ENCODE measurements at places on chromosomes 5 and 9.

DNA sequence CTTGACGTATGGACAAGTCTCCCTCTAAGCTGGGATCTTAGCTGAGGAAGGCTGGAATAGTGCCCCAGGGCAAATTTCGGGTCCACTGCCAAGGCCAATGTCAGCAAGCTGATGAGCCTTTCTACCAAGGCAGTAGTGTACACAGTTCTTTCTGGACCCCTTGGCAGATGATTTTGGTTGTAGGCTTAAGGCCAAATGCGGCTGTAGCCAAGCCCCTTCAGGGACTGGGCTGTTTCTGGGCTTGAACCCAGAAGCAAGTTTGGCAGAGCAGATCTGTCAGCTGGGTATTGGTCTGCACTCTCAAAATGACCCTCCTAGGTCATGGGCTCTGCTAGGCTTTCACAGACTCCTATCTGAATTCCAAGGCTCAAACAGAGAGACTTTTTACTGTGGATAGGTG, 121.6 kb downstream of the ADAMTSL1 start:
- no peak for DNase-seq

DNA sequence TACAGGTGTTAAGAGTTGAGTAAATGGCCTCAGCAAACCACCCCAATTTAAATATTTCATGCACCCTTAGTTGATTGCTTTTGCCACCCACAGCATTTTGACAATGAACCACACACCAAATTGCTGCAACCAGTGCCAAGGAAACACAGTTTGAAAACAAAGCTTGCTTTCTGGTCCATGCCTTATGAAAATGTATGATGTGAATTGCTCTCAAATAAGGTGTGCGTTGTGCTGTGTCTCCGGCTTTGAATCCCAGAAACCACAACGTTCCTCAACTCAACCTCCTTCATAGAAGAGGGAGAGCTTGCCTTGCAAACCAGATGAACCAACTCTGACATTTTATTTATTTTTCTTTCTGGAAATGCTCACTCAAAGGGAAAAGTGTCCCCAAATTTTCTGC, 762.7 kb downstream of the TLE1 start:
- no peak for DNase-seq

GRCh38 chr5:136246122-136246521, 53.2 kb upstream of the SMIM32 start:
- DNase-seq, result no peak

GRCh38 chr5:174177976-174178605, 132.6 kb downstream of the NSG2 start:
- no peak for DNase-seq

DNA sequence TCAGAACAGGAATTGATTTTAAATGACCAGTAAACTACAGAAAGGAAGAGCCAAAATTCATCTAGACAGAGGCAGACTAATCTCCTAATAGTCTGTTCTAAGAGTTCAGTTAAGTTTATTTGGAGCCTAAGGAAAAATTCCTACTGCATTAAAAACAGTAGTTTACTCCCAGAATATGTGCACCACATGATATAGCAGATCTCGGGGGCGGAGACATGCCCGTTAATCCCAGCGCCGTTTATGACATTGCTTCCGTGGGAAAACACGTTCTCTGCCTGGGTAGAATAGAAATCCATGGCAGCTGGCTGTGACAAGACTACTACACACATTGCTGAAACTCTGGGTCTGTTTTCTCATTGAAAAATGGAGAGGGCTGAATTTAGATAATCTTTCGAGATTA, 11.4 kb downstream of the HABP4 start:
- DNase-seq, result no peak

- DNase-seq, result no peak
Measured at GRCh38 chr5:143968071-143968878, 156.3 kb downstream of the HMHB1 start.

- DNase-seq, result no peak
Measured at GRCh38 chr9:10230512-10230911, 382.3 kb downstream of the PTPRD start.

DNA sequence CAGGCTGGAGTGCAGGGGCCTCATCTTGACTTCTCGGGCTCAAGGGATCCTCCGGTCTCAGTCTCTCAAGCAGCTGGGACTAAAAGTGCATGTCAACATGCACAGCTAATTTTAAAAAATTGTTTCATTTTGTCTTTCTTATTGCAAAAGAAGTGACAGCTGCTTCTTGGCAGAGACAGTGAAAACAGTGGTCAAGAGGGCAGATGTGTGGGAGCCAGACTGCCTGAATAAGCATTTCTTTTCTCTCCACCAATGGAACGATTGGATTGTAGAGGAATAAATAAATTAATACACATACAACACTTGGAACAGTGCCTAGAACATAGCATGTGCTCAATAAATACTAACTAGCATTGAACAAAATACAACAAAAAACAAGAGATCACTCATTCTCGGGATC, 27.4 kb upstream of the KIF4B start:
- no peak for DNase-seq

DNA sequence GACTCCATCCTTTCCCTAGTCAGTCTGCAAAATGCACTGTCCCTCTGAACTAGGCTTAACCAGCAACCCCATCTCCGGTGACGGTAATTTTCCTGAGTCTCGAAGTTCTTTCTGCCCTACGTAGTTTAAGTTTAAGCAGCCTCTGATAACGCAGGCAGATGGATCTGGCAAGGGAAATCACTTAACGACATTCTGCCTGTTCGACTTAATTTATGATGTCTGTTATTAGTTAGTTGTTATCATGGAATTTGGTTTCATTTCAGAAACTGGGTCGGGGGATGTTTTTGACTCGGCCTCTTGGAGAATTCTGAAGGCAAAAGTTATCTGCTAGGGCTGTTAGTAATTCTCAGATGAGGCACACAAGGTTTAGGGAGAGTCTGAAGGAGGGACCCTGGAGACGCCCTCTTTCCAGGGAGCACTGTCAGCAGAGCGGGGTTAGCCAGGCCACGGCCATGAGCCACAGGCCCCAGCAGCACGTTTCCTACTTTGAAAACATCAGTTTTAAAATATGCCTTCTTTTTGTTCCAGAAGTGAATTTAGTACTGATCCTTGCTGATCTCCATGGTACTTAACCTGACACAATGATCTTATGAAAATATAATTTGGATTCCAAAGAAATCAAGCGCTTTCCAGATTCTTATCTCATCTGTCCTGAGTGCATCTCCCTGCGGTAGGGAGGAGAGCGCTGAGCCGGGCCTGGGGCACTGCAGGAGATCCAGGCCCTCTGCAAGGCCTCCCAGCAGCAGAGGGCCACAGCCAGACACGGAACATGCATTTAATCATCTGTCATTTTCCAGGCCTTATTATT, 171.0 kb upstream of the OTULINL start:
- no peak for DNase-seq

- no peak for DNase-seq
Measured at GRCh38 chr5:139177809-139178588, 20.2 kb downstream of the SIL1 start.

DNA sequence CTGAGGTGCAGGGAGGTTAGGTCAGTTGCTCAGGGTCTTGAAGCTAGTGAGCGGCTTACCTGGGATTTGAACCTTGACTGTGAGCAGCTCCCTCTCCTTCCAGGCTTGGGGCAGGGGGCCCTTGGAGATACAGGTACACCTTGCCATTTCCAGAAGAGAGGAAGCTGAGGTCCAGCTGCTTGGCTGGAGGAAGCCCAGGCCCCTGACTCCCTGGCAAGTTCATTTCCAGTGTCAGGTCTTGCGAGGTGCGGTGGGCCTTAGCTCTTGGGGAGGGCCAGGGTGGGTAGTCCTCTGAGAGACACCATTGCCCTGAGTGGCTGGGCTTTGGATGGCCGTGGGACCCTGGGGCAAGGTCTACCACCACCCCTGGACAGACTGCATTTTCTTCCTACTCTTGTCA, 9.3 kb downstream of the PPARGC1B start:
- DNase-seq, result no peak
